Activated naive CD8-positive, alpha-beta T cell treated with anti-CD3 and anti-CD28 coated beads, Interleukin-2, amount 50 U/mL, for 16 hours (primary cell): ENCODE measurements at places on chromosomes 5 and 9.

GRCh38 chr5:107464876-107465275, 205.9 kb downstream of the EFNA5 start:
- DNase-seq: no peak

DNA sequence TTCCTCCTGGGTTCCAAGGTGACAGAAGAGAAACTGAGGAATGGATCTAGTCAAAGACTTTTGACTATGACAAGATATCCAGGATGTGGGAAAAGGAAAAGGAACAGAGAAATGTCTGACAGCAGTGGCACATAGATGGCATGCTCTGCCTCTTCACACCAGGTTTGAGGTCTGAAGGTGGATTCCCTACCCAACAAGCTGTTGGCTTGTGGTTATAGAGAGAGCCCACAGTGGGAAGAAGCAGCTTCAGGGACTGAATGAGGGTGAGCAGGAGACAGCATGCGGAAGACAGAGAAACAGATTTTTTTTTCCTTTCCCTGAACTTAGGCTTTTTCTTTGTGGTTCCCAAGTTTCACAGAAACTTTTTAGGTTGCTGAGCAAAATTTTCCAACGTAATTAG, 20.6 kb downstream of the IFNW1 start:
- no peak for DNase-seq

DNA sequence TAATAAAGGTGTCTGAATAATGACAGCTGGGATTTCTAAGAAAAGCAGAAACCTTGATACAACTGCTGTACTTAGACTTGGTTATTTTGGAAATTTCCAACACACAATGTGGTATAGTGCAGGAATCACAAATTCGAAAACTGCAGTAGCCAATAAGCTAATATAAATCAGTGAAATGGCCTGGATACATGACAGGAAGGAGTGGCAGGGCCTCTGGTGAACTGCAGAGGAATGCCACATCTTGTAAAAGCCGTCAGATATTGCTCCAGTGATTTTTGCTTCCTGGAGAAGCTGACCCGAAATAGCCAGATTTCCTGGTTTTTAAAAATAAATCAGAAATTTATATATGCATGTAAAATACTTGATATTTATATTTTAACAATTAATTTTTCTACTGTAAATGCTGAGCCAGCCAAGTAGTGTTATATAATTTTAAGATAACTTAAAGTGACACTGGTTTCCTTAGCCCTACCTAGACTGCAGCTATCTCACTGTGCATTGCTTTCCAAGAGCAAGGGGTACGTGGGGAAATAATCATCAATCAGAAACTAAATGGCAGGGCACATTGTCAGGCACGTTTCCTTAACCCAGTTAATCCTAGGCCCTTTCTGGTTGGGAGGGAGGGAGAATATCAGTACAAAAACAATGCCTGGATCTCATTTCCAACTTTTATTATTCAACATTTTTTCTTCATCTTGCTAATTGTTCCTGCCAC, 182.4 kb downstream of the RASEF start:
- DNase-seq: no peak

DNA sequence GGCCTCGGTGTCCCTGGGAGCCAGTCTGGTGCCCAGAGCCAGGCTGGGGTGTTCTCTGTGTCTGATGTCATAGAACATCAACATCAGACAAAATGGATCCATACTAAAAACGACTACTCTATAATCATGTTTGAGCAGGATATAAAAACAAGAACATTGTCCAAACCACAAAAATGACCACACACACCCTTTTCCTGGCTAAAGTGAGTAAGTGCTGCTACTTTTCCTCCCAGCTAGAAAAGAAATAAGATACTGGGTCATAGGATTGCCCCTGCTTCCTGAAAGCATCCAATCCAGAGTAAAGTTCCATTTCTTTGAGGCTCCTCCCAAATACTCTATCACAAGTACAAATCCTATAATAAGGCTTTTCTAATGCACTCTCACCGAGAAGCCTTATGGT, 19.7 kb upstream of the TRAF1 start:
- no peak for DNase-seq
